SJCRH30 (cell line): ENCODE measurements at places on chromosomes 3 and 15. TPM values are rescaled to one million over a fixed set of nuclear protein-coding genes. Genes with fewer than 3 reads are reported as not detected.
A peak's percentile ranks its signal among the peaks of the same experiment; 100 is the strongest.

HYAL1 gene
- 0.43 TPM in 1 of 2 replicates, not detected in the other for total RNA-seq

CEMIP gene
- total RNA-seq: 0.20 and 0.33 TPM in 2 replicates

- DNase-seq: no peak
- H3K27ac ChIP-seq: no peak overlapping the region
- no peaks in the 10 kb centered on the region for H3K27me3 ChIP-seq
- no peak overlapping the region for H3K4me3 ChIP-seq
- H3K4me1 ChIP-seq: no peaks in the 10 kb centered on the region
- H3K36me3 ChIP-seq: no peaks in the 10 kb centered on the region
These were observed 539.1 kb downstream of the SI start for GRCh38 chr3:164539215-164539614.

DNA sequence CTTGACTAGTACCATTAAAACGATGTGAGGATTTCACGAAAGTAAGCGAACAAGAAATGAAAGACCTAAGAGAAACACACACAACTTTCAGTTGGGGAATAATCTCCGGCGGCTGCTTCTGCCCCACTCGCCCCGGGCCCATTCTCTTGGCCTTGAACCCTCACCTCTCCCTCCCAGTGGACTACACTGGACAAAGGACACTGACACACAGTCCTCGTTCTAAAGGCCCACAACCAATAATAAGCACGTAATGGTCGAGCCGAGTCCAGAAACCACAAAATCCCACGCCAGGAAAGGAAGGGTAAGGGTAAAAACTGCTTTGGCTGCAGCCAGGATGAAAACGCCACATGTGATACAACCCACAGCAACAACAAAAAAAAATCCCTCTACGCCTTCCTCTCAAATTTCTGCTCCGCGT is 469 bp downstream of the ZNF770 start:
- H3K4me3 ChIP-seq: peak overlapping the region; percentile 92
- no peak for DNase-seq
- H3K27me3 ChIP-seq: no peaks in the 10 kb centered on the region
- no peaks in the 10 kb centered on the region; the same call in 1 of the 2 replicates for H3K4me1 ChIP-seq
- peak overlapping the region; percentile 85 for H3K27ac ChIP-seq

DNA sequence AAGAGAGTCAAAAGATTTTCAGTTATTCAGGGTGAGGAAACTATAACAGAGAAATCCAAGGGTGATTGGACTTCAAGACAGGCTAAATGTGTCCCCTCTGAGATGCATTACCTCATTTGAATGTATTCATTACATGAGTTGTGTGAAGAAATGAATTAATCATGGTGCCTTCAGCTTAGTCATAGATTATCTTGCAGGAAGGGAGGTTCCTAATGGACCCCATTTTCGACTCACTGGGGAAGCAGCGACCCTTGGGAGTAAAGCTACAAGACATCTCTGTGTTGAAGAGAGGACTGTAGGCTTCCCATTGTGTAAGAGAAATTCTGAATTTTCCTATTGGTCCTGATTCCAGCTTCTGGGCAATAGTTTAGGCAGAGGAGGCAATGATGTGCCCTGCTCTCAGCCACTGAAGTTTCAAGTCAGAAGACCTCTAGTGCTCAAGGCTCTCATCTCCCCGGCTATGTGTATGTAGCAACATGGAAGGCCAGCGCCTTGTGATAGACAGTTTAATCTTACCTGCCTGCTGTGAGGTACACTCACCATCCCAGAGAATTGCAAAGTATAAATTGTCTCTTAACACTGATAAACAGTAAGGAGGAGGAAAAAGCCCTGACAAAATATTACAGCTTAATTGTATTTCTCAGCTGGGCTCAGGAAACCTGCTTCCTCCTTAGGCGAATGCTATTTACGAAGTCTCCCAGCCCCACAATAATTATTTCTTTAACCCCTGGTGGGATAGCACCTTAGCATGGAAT is 133.8 kb downstream of the PDCD6IP start:
- H3K36me3 ChIP-seq: no peaks in the 10 kb centered on the region
- no peaks in the 10 kb centered on the region for H3K4me1 ChIP-seq
- no peaks in the 10 kb centered on the region for H3K27me3 ChIP-seq
- no peak overlapping the region for H3K4me3 ChIP-seq

- peaks cover 6% of the 10 kb centered on the region; the same call in 1 of the 2 replicates for H3K4me1 ChIP-seq
- no peak overlapping the region for H3K27ac ChIP-seq
- no peaks in the 10 kb centered on the region for H3K27me3 ChIP-seq
- no peak overlapping the region for H3K4me3 ChIP-seq
- DNase-seq: no peak
- no peaks in the 10 kb centered on the region for H3K36me3 ChIP-seq
These were observed 19.5 kb upstream of the CXCR6 start for GRCh38 chr3:45923755-45924154.

GPR171 gene
- total RNA-seq: not detected in 2 replicates

SRP14 gene
- total RNA-seq: 406 and 411 TPM in 2 replicates

DNA sequence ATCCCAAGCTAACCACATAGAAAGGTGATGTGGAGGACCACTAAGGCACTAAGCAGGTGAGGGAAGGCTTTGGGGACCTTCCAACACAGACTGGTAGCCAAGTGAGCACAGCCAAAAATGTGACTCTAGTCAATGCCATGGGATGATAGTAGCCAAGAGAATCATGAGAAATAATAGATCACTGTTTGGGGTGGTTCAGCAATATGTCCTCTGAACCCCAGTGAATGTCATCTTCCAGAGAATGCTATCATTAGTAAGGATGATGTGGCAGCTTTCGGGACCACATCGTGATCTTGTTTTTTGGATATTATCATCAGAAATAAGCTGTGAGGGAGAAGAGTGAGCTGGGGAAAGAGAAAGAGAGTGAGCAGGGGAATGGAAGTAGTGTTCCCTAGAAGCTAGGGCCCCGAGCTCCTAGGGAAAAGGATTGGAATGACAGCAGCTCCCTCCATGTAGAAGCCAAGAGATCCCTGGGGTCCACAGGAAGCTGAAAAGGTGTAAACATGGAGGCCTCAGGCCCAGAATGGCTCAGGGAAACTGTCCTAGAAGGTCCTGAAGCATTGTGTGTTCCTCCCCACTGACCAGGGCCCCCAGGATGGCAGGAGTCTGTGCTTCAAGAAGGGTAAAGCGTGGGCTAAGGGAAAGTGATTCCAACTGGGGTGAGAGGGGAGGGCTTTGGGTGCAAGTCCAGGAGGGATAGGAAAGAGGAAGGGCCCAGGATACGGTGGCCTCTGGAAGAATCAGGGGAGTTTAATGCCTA is 56.6 kb upstream of the KLF13 start:
- no peak overlapping the region for H3K4me3 ChIP-seq
- H3K4me1 ChIP-seq: peaks cover 62% of the 10 kb centered on the region
- H3K27me3 ChIP-seq: no peaks in the 10 kb centered on the region
- no peak overlapping the region for H3K27ac ChIP-seq
- no peak for DNase-seq

DNA sequence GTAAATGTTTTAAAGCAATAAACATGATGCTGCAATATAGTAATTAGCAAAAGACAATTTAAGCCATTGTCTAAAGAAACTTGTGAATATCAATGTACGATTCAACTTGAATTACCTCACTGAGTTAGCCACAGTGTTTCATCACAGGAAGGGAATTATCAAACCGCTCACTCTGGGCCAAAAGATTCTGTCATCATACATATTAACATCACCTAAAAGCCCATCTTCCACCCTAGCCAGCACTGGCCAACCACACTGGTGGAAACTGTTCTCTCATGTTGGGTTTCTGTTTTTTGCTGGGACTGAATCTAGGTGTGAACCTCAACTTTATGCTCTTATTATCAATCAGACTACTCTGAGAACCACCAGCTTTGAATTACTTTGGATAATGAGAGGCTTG is 497.7 kb upstream of the THBS1 start:
- H3K27ac ChIP-seq: no peak overlapping the region
- H3K27me3 ChIP-seq: no peaks in the 10 kb centered on the region
- H3K4me3 ChIP-seq: no peak overlapping the region
- no peaks in the 10 kb centered on the region; the same call in 1 of the 2 replicates for H3K36me3 ChIP-seq

DNA sequence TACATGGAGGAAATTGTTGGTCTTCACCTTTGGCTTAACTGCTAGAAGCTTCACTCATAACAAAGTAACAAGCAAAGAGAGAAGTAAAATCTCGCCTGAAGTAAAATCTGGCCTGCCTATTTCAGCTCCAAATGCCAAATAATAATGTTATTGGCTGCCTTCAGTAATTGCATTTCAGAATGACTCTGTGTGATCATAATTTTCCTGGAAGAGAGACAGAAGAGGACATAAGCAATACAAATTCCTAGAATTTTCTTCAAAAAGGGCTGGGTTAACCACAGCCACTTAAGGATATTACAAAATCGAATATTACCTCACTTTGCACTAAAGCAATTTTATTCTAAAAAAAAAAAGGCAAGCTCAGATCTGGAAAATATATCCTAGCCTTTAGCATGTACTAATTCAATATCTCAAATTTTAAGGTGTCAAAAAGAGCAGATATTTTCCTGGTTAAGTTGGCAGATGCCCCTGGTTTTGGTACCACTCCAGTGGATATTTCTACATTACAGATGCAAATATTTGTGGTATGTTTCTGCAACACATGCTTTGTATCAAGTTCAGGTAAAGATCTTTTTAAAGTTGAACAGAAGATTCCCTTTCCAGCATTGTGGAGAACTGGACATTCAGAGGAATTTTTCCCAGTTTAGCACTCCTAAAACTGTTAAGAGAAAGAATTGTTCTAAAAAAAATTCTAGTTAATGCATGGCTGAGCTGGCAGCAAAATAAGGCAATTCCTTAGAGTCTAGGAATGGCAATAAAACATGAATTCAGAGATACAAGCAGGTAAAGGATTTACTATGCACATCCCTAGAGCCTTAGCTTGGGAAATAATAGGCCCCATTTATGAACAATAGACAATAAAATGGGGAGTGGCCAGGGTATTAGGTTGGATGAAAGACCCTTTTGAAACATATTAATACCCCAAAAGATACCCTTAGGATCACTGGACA is 116.7 kb downstream of the STAC start:
- H3K27me3 ChIP-seq: no peaks in the 10 kb centered on the region
- H3K4me3 ChIP-seq: no peak overlapping the region
- no peaks in the 10 kb centered on the region for H3K4me1 ChIP-seq
- H3K36me3 ChIP-seq: no peaks in the 10 kb centered on the region
- no peak for DNase-seq

DNA sequence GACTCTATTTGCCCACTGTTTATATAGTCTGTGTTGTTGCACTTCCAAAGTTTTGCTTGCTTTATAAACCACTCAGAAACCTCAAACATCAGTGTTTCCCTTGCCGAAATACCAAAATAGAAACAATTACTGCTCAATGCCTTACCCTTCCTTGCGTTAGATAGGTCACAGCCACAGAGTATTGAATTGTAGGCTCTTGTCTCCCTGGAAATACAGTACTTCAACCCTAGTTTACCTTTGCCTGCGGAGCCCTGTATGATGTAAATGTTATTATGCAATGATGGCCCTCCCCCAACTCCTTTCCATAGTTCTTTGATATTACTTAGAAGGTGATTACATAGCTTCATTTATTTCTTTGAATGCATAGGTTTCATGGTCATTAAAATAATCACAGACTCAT is 44.2 kb downstream of the SOX2 start:
- H3K36me3 ChIP-seq: no peaks in the 10 kb centered on the region
- peaks cover 67% of the 10 kb centered on the region for H3K4me1 ChIP-seq
- H3K4me3 ChIP-seq: peak overlapping the region; percentile 13
- peak overlapping the region; percentile 57 for H3K27ac ChIP-seq

DNA sequence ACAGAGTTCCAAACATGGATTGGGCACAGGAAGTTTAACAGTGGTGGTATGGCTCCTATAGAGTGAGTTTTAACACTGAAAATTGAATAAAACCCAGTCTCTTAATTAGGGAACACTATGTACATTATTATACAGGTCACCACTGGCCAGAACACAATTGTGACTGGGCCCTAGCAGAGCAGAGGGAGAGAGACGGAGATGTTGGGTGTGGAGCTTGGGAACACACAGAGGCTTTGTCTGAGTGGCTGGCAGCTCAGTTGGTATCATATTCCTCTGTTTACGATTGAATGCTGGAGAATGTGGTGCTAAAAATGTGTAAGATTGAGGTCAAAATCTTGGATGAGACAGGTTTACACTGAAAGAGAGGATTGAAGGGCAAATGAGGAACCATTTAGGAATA is 6.8 kb upstream of the MOBP start:
- no peaks in the 10 kb centered on the region for H3K27me3 ChIP-seq
- 0 out of 2 replicates have a peak, but pooled peaks cover 3% of the 10 kb centered on the region for H3K4me1 ChIP-seq
- H3K27ac ChIP-seq: no peak overlapping the region
- no peak overlapping the region for H3K4me3 ChIP-seq
- peak; percentile 14 for DNase-seq

DBR1 gene
- 25.2 and 28.1 TPM in 2 replicates for total RNA-seq

GRCh38 chr3:99212969-99213368 is 311.5 kb upstream of the DCBLD2 start:
- H3K36me3 ChIP-seq: no peaks in the 10 kb centered on the region
- H3K27me3 ChIP-seq: no peaks in the 10 kb centered on the region
- no peak overlapping the region for H3K4me3 ChIP-seq
- H3K4me1 ChIP-seq: no peaks in the 10 kb centered on the region
